ENCODE measurements at places on chromosomes 4 and X. TPM values are rescaled to one million over a fixed set of nuclear protein-coding genes. Genes with fewer than 3 reads are reported as not detected.

The SPANXN3 gene
- not detected for total RNA-seq

The CENPE gene
- total RNA-seq = 14.0 TPM

The CT45A5 gene
- total RNA-seq = not detected

The STEEP1 gene
- 34.3 TPM for total RNA-seq

DNA sequence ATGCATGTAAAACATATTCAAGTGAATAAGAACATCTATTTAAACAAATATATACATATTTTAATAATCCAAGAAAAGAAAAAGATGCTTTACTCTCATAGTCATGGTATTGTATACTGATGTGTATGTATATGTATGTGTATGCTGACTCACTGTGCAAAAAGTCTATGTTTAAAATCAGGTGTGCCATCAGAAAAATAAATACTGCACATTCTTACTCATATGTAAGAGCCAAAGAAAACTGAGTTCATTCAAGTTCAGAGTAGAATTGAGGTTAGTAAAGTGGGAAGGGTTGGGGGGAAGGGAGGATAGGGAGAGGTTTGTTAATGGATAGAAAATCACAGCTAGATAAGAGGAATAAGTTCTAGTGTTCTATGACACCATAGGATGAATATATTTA is 403.9 kb upstream of the SMIM31 start:
- no peak for DNase-seq

DNA sequence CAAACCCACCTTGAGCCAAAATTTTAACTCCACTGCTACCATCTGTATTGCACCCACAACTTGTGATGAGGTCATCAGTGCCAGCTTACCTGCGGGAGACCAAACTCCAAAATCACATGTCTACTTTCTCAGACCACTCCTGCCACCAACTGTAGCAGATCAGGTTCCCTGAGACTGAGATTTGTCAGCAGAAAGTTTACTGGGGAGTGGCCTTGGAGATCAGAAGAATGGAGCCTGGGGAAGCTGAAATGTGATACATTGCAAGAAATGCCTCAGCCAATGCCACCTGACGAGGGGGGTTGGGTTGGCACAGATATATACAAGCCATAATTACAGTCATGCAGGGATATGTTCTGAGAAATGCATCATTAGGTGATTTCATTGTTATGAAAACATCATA is 19.1 kb downstream of the HAUS3 start:
- DNase-seq = no peak

DNA sequence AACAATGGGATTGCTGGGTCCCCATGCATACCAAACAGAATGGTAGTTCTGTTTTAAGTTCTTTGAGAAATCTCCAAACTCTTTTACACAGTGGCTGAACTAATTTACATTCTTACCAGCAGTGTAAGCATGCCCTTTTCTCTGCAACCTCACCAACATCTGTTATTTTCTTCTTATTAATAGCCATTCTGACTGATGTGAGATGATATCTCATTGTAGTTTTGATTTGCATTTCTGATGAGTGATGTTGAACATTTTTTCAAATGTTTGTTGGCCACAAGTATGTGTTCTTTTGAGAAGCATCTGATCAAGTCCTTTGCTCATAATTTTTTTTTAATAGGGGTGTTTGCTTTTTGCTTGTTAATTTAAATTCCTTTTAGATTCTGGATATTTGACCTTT is 41.2 kb upstream of the ZMAT1 start:
- DNase-seq = no peak

DNA sequence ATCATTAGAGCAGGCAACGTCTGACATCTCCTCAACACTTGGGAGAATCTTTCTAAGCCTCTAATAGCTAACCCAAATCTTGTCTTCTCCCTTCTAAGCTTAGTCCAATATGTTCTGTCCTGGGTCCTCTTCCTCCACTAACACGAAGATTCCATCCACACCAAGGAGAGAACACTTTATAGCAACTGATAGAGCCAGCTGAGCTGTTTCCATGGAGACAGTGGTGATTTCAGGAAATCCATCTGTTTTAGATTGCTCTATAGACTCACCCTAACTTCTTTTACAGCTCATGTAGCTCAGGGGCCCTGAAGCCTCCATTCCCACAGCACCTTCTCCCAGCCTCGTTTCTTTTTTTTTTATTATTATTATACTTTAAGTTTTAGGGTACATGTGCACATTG is 37.4 kb downstream of the SCD5 start:
- peak; percentile 36 for DNase-seq

GRCh38 chrX:56733459-56734046 is 4.5 kb downstream of the NBDY start:
- peak; percentile 0 for DNase-seq

DNA sequence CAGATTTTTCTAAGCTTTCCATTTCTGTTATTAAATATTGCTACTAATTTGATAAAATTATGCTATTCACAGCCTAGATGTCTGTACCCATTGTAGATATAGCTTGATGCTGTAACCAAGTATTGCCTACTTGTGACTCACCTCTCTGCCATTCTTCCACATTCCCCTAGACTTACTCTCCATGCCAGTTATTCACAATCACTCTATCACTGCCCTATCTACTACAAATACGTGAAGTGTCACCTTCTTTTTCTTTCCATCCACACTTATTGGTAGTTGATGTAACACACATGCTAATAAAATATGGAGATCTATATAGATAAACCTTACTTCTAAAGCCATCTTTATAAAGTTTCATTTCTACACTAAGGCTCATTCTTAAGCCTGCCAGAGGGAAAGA is 179.4 kb upstream of the PACRGL start:
- no peak for DNase-seq

DNA sequence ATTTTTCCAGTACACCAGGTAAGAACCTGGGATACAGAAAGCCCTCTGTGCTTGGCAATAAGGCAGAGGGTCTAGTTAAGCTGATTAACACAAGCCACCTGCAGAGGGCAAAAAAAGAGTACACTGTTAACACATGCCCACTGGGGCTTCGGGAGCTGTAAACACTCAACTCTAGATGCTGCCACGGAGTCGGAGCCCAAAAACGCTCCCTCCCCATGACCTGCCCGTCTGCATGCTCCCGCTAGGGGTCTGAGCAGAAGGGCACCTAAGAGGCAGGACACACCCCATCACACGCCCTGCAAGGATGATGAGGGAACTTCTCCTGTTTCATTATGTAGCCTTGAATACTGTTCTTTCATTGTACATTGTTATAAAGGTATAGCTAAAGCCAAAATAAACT is 715.6 kb upstream of the AADAT start:
- no peak for DNase-seq

- peak; percentile 77 for DNase-seq
Measured at GRCh38 chr4:126087101-126087500, 772.3 kb downstream of the FAT4 start.

GRCh38 chrX:153450949-153451277 is 5.1 kb upstream of the TREX2 start:
- DNase-seq = no peak

- DNase-seq = no peak
Measured at GRCh38 chr4:102007959-102008425, 217.5 kb downstream of the BANK1 start.

- DNase-seq = no peak
Measured at GRCh38 chrX:905848-906566, 275.4 kb downstream of the SHOX start.

DNA sequence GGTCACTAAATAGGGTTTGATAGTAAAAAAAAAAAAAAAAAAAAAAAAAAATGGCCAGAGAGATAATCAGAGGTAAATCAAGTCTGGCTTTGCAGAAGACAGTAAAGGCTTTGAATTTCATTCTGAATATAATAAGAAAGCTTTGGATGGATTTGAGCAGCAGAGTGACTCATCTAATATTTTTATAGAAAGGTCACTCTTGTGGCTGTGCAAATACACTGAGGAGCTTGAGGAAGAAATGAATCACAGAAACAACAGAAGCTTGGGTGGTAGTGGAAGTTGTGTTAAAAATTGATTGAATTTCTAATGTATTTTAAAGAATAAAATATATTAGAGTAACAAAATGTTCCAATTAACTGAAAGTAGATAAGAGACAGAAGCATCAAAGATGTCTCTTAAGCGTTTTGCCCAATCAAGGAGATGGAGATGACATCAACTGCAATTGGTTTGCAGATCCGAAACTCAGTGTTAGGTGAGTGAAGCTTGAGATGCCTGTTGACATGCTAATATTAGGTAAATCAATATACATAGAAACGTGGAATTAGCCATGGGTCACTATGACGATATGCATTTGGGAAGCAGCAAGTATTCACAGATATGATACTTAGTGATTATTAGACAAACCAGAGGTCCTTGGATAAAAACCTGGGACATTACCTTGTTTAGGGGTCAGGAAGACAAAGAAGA is 280.5 kb downstream of the GPM6A start:
- no peak for DNase-seq

DNA sequence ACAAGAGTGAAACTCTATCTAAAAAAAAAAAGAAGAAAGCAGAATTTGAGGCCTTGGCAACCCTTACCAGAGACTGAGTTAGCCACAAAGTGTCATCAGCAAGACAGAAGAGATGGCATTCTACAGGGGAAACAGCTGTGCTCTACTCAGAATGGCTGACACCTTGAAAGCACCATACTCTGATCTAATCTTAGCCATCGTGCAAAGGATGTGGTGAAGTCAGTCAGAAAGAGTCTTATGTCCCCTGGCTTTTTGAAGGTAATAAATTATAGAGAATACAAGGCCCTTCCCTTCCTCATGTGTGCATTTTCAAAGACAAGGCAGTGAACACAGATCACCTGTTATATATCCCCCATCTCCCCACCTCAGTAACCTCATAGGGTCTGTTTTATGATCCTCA is 13.2 kb downstream of the CLNK start:
- no peak for DNase-seq

GRCh38 chr4:17680559-17681280 is 66.3 kb downstream of the MED28 start:
- DNase-seq = no peak

Measured in skin of body (tissue), 3 donors.